ENCODE measurements at places on chromosomes 7 and 10. TPM values are rescaled to one million over a fixed set of nuclear protein-coding genes. Genes with fewer than 3 reads are reported as not detected.

- DNase-seq, result no peak
- H3K27me3 ChIP-seq, result no peaks in the 10 kb centered on the region
- no peaks in the 10 kb centered on the region for H3K36me3 ChIP-seq
- no peak overlapping the region for H3K27ac ChIP-seq
- H3K4me1 ChIP-seq, result no peaks in the 10 kb centered on the region
- H3K4me3 ChIP-seq, result no peak overlapping the region
Measured at GRCh38 chr7:650339-651031, 76.0 kb upstream of the DNAAF5 start.

- H3K4me3 ChIP-seq, result no peak overlapping the region
- H3K36me3 ChIP-seq, result peaks cover 7% of the 10 kb centered on the region
- H3K27me3 ChIP-seq, result no peaks in the 10 kb centered on the region
- H3K4me1 ChIP-seq, result no peaks in the 10 kb centered on the region
Measured at GRCh38 chr7:111517549-111517951, 44.7 kb downstream of the IMMP2L start.

GRCh38 chr10:112838784-112839481, 111.1 kb upstream of the TCF7L2 start:
- no peaks in the 10 kb centered on the region for H3K27me3 ChIP-seq
- H3K36me3 ChIP-seq, result no peaks in the 10 kb centered on the region
- no peak overlapping the region for H3K27ac ChIP-seq

DNA sequence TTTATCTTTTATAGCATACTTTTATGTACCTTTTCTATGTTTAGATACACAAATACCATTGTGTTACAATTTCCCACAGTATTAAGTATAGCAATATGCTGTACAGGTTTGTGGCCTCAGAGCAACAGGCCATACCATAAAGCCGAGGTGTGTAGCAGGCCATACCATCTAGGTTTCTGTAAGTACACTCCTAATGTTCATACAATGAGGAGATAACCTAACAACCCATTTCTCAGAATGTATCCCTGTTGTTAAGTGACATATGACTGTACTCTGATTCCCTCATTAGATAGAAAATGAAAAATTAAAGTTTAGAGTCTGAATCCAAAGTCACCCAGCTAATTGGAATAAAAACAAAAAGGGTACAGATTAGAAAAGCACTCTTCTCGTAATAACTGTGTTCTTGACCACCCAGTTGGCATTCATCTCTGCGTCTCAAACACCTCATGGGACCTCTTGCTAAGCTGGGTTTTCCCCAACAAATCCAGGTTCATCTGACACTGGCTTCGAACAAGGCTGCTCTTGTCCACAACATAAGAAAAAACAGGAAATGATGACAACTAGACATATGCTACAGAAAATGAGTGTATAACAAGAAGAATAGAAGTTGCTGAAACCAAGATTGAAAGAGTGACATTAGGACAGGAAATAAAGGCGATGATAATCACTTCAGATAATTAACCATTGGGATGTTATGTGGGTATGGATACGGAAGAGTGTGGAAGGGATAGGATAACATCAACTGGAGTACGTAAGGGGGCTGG, 1.4 kb downstream of the NDUFB8 start:
- H3K27ac ChIP-seq, result peak overlapping the region; percentile 91
- peak overlapping the region; percentile 93 for H3K4me3 ChIP-seq
- peaks cover 26% of the 10 kb centered on the region for H3K4me1 ChIP-seq
- peaks cover 33% of the 10 kb centered on the region for H3K36me3 ChIP-seq
- DNase-seq, result no peak
- H3K27me3 ChIP-seq, result no peaks in the 10 kb centered on the region

DNA sequence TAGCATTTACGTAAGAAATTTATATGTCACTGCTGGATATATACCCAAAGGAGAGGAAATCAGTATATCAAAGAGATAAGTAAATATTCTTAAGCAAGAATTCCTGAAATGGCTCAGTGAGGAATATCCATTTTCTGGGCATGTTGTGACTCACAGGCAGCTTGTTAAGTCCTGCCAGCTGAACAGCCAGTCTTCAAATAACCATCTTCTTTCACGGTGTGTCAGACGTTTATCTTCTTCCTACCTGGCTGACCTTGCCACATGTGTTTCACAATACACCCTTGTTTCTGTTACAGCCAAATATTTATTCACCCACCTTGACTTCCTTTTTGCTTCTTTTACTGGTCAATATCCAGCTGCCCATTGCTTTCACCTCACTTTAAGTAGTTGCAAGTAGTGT, 648.1 kb downstream of the ANKRD7 start:
- H3K27me3 ChIP-seq, result no peaks in the 10 kb centered on the region
- no peak for DNase-seq
- H3K27ac ChIP-seq, result no peak overlapping the region
- no peaks in the 10 kb centered on the region for H3K36me3 ChIP-seq

GRCh38 chr10:34216348-34216945, 598.6 kb downstream of the PARD3 start:
- H3K4me1 ChIP-seq, result no peaks in the 10 kb centered on the region
- H3K27ac ChIP-seq, result no peak overlapping the region
- no peak for DNase-seq
- no peaks in the 10 kb centered on the region for H3K27me3 ChIP-seq

Gene MCU
- 19.4 TPM for total RNA-seq

Gene ACHE
- 8.9 TPM for total RNA-seq

Gene ELOVL3
- total RNA-seq, result not detected

Gene PDE1C
- total RNA-seq, result 11.4 TPM
